ENCODE measurements at places on chromosomes 12 and 14.

DNA sequence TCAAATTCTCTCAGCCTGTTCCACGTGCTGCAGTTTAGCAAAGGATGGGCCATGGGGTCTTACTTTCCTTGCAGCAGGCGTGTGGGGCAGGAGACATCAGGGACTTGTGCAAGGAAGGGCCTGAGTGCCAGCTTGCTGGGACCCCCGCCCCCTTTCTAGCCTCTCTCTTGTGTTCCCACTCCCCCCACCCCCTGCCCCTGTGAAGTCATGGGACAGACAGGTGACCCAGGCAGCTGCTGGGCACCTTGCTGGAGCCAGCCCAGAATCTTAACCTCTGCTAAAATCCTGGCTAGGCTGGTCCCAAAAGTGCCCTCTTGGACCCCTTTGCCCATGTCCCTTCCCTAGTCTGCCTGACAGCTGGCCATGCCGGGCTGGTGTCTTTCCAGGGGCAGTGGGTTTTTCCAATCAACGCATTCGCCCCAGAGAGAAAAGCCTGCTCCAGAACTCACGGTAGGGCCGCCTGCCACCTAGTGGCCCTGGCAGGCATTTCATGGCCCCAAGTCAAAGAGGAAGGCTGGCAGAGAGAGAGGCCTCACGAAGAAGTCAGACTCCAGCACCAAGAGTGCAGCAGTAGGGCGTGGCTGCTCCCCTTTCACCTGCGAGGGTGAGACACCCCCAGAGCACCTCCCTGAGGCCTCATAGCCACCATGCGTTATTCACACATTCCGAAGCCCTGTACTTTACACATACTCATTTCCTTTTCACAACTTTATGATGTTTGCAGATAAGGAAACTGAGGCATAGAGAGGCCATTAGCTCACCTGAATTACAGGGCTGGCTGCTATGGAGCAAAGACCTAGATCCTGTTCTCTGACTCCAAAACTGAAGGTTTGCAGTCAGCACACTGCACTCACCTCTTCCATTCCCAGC, 67.4 kb downstream of the LGMN start:
- no peak for DNase-seq

GRCh38 chr12:102356690-102357089, 123.7 kb downstream of the IGF1 start:
- no peak for DNase-seq

GRCh38 chr12:85179680-85180270, 100.2 kb upstream of the ALX1 start:
- no peak for DNase-seq

GRCh38 chr14:37888234-37888633, 292.8 kb downstream of the TTC6 start:
- no peak for DNase-seq

DNA sequence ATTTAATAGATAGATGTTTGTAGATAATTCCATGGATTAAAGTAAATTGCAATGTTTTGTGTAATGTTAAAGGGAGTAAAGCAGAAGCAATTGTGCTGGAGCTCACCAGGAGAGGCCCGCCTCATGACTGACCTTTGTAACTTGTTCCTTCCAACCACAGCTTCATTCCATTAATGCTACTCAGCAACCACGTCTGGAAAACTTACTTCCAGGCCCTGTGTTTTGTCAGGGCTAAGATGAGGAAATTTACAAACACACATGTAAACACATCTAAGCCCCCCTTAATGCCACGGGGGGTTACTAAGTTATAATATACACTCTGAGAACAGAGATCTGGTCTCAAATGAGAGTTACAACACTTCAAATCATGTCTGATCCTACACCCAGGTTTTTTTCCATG, 12.4 kb downstream of the LUM start:
- no peak for DNase-seq

- no peak for DNase-seq
Observed at GRCh38 chr12:76942267-76942666, 63.4 kb upstream of the CSRP2 start.

- DNase-seq = no peak
Observed at GRCh38 chr12:62771828-62772227, 163.1 kb downstream of the PPM1H start.

DNA sequence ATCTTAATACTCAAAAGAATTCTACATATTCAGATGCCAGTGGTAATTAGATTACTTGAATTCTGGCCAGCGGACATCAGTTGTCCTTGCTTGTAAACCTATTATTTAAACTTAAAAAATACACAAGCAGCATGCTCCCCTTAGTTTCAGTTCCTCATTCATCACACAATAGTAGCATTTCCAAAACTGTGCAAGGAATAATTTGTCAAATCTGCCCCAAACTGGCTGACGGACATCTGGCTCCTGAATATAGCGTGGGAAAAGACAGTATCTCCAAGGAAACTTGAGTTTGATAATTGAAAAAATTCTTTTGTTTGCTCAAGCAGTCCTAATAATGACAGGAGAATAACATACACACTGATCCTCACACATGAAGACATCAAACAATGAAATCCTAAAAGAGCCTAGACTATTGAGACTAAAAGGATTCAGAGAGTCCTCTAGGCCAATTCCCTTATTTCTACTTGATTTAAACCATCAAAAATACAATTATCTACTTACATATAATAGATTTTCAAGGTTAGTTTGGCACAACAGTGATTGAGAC, 90.4 kb downstream of the KIF21A start:
- no peak for DNase-seq

- DNase-seq = peak; percentile 97
Observed at GRCh38 chr14:49950275-49951228, 57.7 kb downstream of the ARF6 start.

DNA sequence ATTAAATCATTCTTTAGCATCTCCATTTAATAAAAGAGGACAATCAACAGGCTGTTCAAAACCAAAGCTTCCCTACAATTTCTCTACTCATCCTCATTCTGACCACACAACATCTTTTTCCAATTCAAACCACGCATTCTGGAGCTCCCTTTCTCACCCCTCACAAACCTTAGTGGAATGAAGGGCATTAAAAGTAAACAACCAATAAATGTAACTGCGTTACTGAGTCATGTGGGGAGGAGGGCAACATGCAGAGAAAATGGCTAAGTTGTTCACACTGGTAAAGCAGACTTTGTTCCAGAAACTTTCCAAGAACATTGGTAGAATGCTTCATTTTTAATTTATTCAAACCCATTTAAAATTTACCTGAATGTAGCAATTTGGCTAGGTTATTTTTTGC, 19.6 kb downstream of the SOX5 start:
- DNase-seq = no peak

- DNase-seq = no peak
Observed at GRCh38 chr12:3976351-3976938, 103.2 kb upstream of the PARP11 start.

GRCh38 chr14:49934646-49935045, 41.8 kb downstream of the ARF6 start:
- DNase-seq = no peak

- DNase-seq = no peak
Observed at GRCh38 chr14:75109877-75110276, 17.0 kb downstream of the NEK9 start.

DNA sequence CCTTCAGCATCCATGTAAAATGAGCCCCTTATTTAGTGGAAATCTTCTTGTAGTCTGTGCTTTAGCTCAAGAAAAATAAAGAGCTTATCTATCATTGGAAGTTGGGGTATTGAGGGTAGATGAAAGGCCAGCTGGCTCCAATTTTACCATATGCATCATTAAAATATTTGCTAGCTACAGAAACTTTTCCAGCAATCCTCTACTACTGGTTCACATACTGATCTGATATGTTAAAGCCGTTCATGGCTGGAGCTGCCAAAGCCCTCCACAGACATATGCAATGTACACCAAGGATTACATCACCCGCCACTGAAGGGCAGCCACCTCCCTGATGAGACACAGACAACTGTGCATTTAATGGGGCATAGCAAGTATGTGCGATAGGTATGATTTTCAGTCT, 1205.3 kb downstream of the GALC start:
- DNase-seq = no peak

GRCh38 chr14:71521238-71522135, 410.7 kb upstream of the RGS6 start:
- no peak for DNase-seq

GRCh38 chr14:37253905-37254304, 56.2 kb downstream of the MIPOL1 start:
- peak; percentile 22 for DNase-seq

- DNase-seq = no peak
Observed at GRCh38 chr12:77477907-77478533, 352.7 kb upstream of the NAV3 start.

DNA sequence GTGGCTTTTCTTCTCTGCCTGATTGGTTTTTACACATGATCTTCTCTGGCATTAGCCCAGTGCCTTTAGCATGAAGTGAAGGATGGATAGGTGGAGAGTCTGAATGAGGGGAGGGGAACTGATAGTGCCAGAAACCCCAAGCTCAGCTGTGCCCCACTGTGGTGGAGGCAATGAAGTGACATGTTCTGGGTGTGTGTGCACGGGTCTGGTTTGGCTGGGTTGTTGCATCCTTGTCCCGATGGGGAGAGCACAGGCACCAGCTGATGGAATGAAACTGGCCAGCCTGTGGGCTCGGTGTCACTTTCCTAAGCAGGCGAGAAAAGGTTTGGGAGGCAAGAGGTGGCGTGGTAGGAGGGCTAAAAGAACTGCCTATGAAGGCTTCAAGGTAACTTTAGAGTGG, 65.3 kb downstream of the CACNA1C start:
- DNase-seq = no peak

DNA sequence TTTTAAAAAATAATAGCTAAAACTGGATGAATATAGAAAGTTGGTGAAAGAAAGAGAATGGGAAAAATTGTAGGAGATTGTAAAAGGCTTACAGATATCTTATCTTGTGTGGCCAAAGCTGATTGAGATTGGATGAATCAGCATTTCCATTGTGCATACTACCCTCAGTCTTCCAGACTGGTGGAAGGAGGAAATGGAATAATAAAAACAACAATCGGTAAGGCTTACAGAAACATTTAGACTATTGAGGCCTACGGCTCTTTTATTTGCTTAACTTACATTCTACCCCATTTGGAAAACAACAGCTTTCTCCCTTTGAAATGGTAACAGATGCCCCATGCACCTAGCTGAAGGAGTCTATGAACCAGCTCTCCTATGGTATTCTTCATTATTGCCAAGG, 129.8 kb downstream of the PTPRB start:
- no peak for DNase-seq

DNA sequence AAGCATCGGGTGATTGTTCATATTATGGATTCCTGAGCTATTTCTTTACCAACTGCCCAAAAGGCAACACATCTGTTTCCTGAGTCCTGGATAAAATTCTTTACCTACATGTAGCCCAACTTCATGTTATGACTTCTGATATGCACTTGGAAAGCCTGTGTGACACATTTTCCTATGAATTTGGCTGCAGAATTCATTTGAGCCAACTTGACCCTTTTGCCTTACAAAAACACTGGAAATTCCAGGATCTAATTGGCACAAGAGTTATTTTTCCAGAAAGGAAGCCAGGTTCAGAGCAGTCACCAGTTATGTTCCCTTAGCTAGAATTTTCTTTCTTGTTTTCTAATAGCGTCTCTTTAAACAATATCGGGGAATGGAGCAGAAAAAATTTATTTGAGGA, 202.5 kb upstream of the LRIG3 start:
- no peak for DNase-seq

DNA sequence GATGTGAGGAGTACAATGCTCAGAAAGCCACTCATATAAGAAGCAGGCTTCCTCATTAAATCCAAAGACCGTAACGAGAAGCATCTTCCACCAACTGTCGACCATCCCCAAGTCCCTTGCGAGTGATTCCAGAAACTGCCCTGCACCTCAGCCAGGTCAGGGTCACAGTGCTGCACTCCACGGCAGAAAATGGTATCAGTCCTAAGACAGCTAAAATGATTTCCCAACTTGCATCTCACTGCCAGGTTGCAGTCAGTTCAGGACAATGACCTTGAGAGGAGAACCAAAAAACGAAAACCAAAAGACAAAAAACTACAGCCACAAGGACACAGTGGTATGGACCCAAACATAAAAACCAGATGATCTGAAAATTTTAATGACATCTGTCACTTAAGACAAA, 20.6 kb downstream of the SBNO1 start:
- no peak for DNase-seq

- DNase-seq = peak; percentile 93
Observed at GRCh38 chr14:90513161-90514014, 116.6 kb downstream of the CALM1 start.

DNA sequence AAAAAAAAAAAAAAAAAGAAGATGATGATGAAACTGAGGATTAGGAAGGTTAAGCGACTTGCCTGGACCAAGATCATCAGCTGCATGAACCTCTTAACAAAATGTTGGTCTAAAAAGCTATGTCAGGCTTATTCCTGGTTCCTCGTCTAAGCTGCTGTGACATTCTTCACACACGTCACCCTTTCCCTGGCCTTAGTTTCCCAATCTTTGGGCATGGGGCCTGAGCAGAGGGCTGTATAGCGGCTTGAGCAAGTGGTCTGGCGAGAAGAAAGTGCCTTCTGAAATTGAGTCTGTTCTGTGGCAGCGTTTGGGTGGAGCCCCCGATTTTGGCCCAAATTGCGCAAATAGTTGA, 58.7 kb upstream of the CCND2 start:
- no peak for DNase-seq

DNA sequence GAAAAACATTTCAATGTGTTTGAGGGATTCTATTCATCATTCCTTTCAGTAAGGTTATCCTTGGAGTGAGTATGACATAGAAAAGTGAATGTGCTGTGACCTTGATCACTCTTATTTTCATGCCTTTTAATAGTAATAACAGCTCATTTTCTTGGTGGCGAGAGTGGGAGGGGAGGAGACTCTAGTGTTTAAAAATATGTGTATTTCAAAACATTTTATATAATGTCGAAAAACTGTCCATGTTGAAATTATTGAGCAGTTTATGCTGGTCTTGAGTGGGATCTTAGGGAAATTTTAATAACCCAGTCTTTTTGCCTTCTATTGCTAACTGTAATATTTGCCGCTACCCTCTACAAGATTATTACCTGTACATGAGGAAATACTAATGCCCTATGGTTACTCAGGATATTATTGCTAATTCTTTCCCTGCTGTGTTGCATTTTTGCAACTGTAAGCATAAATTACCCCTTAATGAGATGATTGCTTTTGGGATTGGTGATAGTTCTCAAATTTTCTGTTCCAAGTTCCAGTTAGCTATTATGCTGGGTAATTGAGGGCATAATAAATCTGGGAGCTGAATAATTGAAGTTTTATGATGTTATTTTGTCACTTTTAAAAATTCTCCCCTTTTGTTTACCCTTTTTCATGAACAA, 21.9 kb downstream of the ATF7IP start:
- DNase-seq = no peak

- DNase-seq = no peak
Observed at GRCh38 chr12:51381226-51382079, 9.8 kb downstream of the GALNT6 start.

GRCh38 chr12:117169548-117169947, 20.7 kb downstream of the FBXO21 start:
- no peak for DNase-seq

GRCh38 chr14:74733221-74733620, 20.3 kb downstream of the FCF1 start:
- DNase-seq = no peak

All from NCI-H1105 (cell line).